ENCODE measurements at places on chromosomes 2 and 18. TPM values are rescaled to one million over a fixed set of nuclear protein-coding genes. Genes with fewer than 3 reads are reported as not detected.

LYG2 gene
- total RNA-seq = not detected

RAPH1 gene
- total RNA-seq = 88.7 TPM

GDF7 gene
- 1.9 TPM for total RNA-seq

REG1B gene
- not detected for total RNA-seq

FBXO36 gene
- 6.3 TPM for total RNA-seq

CASP10 gene
- total RNA-seq = 11.5 TPM

GREB1 gene
- 18.5 TPM for total RNA-seq

ARID5A gene
- total RNA-seq = 9.1 TPM

TMEM163 gene
- 4.7 TPM for total RNA-seq

CPO gene
- not detected for total RNA-seq

CHRND gene
- 3.9 TPM for total RNA-seq

COL4A4 gene
- 11.7 TPM for total RNA-seq

TRMT61B gene
- 21.9 TPM for total RNA-seq

IL1R1 gene
- total RNA-seq = 19.4 TPM

UGT1A10 gene
- not detected for total RNA-seq

CFC1 gene
- total RNA-seq = 0.55 TPM

KCNJ3 gene
- total RNA-seq = 9.5 TPM

PDE1A gene
- 12.4 TPM for total RNA-seq

C2orf66 gene
- total RNA-seq = 0.55 TPM

ANKRD62 gene
- total RNA-seq = not detected

FHL2 gene
- 46.5 TPM for total RNA-seq

HTR2B gene
- 1.0 TPM for total RNA-seq

DSG2 gene
- 18.5 TPM for total RNA-seq

STAT4 gene
- total RNA-seq = 5.8 TPM

RND3 gene
- 82.1 TPM for total RNA-seq

SLC5A7 gene
- 1.1 TPM for total RNA-seq

PHLPP1 gene
- total RNA-seq = 51.0 TPM

OR6B2 gene
- total RNA-seq = not detected

SERPINB3 gene
- not detected for total RNA-seq

LRRC30 gene
- total RNA-seq = 0.49 TPM

HADHB gene
- total RNA-seq = 111 TPM

TBR1 gene
- total RNA-seq = 1.7 TPM

PER2 gene
- 18.4 TPM for total RNA-seq

MROH2A gene
- not detected for total RNA-seq

AKAIN1 gene
- total RNA-seq = 1.3 TPM

MSTN gene
- 7.2 TPM for total RNA-seq

ALPP gene
- total RNA-seq = not detected

OSBPL1A gene
- total RNA-seq = 80.8 TPM

NEUROD1 gene
- 188 TPM for total RNA-seq

TMEM169 gene
- 19.5 TPM for total RNA-seq

MAP4K4 gene
- 139 TPM for total RNA-seq

COL3A1 gene
- 7,166 TPM for total RNA-seq

MYO5B gene
- 56.7 TPM for total RNA-seq

KIF5C gene
- 90.0 TPM for total RNA-seq

GYPC gene
- total RNA-seq = 29.0 TPM

PMAIP1 gene
- 2.7 TPM for total RNA-seq

CD226 gene
- 5.2 TPM for total RNA-seq

FEV gene
- not detected for total RNA-seq
